ENCODE measurements at places on chromosomes 6 and 20. TPM values are rescaled to one million over a fixed set of nuclear protein-coding genes. Genes with fewer than 3 reads are reported as not detected.

Gene CHD6
- 34.6 TPM for total RNA-seq

Gene CUL9
- total RNA-seq, result 38.1 TPM

Gene FAXC
- not detected for total RNA-seq

Gene BACH2
- 69.2 TPM for total RNA-seq

Gene RGS19
- 50.0 TPM for total RNA-seq

Gene LBP
- total RNA-seq, result not detected

Gene BPIFB2
- not detected for total RNA-seq

Gene ZC2HC1B
- total RNA-seq, result not detected

Gene OR12D3
- total RNA-seq, result not detected

Gene SALL4
- 0.28 TPM for total RNA-seq

Gene MYO6
- 0.14 TPM for total RNA-seq

Gene SLC22A7
- total RNA-seq, result not detected

Gene HLA-DMB
- 0.75 TPM for total RNA-seq

Gene AGER
- total RNA-seq, result 20.7 TPM

Gene SPATA25
- total RNA-seq, result 1.8 TPM

Gene BHLHE23
- total RNA-seq, result not detected

All from activated CD4-positive, alpha-beta T cell treated with anti-CD3 and anti-CD28 coated beads, Interleukin-2, amount 10 ng/mL, durations not matched to agents 24 days and 14 days (primary cell).